ENCODE measurements at places on chromosomes 13 and 19.
A peak's percentile ranks its signal among the peaks of the same experiment; 100 is the strongest.

DNA sequence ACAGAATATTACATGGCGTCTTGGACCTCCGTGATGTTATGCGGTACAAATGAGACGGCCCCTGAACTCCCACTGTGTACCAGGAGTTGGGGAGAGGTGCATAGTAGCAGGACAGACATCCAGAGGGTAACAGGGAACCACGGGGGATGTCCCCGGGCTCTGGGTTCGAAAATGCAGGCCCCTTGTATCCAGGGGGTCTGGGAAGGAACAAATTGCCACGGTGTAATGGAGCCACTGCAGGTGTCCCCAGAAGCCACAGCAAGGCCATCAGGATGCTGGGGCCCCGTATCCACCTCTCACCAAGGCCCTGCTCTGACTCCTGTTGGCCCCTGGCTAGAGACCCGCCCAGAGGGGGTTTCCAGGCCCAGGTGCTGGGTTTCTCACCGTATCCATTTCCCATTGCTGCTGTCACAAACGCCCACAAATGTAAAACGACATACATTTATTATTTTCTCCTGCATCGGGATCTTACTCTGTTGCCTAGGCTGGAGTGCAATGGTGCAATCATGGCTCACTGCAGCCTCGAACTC, 77.8 kb downstream of the INSR start:
- DNase-seq, result no peak

DNA sequence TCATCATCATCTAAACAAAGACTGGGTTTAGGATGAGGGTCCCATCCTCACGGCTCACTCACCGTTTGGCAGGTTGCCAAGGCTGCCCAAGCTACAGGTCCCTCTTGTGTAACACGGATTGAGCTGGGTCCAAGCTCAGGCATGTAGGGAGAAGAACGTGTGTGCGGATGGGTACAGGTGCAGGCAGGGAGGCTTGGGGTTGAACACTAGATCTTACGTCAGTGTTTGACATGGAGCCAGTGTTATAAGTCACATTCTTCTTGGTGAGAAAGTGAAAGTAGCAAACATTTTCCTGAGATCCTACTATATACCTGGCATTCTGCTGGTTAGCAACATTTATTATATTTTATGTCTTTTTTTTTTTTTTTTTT, 136.8 kb upstream of the RNF113B start:
- DNase-seq, result no peak

- DNase-seq, result no peak
Observed at GRCh38 chr13:22061371-22061805, 390.5 kb downstream of the FGF9 start.

- DNase-seq, result no peak
Observed at GRCh38 chr13:25111585-25111956, 15.6 kb downstream of the PABPC3 start.

DNA sequence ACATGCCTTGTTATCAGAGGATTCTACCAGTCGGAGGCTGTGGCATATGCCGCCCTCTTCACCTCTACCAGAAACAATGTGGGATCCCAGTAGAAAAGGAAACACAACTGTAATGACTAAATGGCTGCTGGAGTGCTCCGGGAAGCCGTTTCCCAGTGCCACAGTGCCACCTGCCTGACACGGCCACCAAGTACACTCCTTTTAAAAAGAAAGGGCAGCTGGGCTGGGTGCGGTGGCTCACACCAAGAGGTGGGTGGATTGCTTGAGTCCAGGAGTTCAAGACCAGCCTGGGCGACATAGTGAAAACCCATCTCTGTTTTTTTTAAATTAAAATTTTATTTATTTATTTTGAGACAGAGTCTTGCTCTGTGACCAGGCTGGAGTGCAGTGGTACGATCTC, 67.3 kb downstream of the TRPM4 start:
- peak; percentile 80 for DNase-seq

DNA sequence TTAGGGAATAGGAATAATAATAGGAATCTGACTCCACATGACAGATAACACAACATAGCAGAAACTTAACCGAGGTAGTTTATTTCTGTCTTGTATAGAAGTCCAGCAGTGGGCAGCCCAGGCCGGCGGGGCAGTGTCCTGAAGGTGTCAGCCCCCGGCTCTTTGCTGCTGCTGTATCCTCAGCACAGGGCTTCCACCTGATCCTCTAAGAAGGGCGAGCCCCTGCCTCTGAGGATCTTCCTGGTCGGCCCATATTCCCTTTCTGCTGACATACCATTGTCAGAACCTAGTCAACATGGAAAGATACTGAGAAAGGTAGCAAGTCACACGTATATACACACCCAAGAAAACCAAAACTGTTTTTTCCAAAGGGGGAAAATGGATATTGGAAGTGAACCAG, 56.2 kb upstream of the GPR183 start:
- DNase-seq, result no peak

- DNase-seq, result no peak
Observed at GRCh38 chr13:99371956-99372355, 64.8 kb upstream of the GPR183 start.

DNA sequence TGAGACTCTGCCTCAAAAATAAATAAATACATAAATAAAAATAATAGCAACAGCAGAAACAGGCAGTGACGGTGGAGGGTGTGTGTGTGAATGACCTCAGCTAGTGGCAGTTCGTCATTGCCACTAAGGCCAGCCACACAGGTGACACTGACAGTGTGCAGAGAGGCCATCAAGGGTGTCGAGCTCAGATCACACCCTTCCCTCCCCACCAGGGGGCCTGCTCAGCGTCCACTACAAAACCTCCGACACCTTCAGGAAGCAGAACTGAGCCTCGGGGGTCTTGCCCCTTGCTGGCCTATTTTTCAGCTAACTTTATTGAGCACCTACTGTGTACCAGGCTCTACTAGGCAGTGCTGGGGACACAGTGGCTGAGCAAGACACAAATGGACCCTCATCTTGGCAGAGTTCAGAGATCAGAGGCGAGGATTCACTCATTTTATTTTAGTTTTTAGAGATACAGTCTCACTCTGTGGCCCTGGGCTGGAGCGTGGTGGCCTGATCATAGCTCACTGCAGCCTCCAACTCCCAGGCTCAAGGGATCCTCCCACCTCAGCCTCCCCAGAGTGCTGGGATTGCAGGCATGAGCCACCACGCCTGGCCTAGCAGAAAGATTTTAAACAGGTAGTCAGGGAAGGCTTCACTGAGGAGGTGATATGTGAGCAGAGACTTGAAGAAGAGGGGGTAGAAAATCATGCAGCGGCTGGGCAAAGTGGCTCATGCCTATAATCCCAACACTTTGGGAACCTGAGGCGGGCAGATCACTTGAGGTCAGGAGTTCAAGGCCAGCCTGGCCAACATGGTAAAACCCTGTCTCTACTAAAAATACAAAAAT, 30.3 kb upstream of the SEMA6B start:
- peak; percentile 65 for DNase-seq

- DNase-seq, result no peak
Observed at GRCh38 chr13:77508959-77509620, 26.4 kb upstream of the SCEL start.

DNA sequence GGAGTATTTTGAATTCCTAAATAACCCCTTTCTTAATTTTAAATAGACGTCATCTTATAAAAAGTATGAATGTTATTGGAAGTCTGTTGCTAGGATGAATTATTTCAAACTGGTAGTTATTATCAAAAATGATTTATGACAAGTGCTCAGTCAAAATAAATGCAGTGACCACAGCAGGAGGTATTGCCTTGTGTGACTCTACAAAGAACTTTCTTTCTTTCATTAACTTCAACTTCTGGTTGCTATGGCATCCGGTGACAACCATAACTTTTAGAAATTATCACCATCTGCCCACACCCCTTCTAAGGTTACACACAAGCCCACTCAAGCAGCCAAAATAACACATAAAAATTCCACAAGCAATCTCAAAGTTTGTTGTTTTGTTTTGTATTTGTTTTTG, 189.9 kb downstream of the DACH1 start:
- no peak for DNase-seq

DNA sequence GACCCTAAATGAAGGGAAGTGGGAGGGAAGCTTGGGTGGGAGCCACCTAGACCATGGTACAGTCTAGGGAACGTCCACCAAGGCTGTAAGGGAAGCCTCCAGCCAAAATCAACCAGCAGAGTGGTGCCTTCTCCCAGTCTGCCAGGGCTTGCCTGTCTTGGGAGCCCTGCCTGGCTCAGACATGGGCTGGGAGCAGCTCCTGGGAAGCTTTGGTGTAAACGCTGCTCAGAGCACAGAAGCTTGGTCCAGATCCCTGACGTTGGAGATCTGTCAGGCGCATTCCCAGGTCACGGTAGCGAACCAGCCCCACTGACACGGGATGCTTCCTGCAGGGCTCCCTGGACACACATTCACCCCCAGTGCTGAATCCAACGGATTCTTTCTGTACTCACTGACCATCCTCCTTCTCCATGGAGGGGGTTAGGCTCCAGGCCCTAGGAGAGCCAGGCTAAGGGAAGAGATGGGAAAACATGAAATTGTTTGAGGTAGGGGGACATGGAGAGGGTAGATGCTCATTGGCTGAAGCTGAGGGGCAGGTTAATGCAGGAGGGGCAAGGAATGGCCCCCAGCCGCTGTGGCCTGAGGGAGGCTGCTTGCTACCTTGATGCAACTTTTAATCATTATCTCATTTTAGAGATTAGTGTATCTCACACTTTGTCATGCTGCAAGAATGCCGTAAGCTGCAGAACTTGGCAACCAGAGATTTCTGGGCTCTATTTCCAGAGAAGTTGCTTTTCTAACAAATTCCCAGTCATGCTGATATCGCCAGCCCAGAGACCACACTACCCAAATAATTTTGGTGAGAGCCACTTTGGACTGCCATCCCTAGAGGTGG, 195.8 kb downstream of the UQCRFS1 start:
- DNase-seq, result no peak

GRCh38 chr19:44706506-44707236, 7.7 kb downstream of the CEACAM16 start:
- no peak for DNase-seq

- no peak for DNase-seq
Observed at GRCh38 chr19:45141203-45141900, 19.4 kb downstream of the NKPD1 start.

- DNase-seq, result no peak
Observed at GRCh38 chr13:32530841-32531253, 7.7 kb downstream of the N4BP2L2 start.

DNA sequence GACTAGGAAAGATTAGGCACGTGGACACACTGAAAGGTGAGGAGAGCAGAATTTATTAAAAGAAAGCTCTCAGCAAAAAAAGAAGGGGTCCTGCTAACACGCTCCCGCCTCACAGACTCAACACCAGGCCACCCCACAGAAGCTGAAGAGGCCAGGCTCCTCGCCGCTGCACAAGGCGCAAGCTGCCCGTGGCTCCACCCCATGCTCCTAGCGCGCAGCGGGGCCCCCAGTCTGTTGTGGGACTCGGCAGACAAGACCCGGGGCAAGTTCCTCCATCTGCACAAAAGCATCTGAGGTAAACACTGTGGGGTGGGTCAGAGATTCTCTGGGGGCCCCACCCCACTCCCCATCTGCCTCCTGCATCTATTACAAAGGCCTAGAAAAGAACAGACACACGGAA, 1462.4 kb downstream of the EFNB2 start:
- DNase-seq, result no peak

DNA sequence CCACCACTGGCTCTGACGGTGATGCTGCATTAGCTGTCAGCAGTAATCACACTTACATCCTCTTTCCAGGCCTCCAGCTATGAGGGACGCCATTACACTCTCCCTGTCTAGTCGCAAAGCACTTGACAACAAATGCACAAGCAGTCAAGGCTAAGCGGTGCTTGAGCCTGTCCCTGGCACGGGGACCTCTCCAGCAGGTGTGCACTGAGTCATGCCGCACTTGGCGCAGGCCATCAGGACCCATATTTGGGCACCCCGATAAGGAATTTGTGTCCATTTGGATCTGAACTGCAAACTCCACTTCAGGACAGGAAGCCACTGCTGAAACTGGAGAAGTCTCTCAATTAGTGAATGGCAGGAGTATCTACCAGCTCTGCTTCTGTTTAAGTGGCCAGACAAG, 301.9 kb upstream of the OBI1 start:
- no peak for DNase-seq

DNA sequence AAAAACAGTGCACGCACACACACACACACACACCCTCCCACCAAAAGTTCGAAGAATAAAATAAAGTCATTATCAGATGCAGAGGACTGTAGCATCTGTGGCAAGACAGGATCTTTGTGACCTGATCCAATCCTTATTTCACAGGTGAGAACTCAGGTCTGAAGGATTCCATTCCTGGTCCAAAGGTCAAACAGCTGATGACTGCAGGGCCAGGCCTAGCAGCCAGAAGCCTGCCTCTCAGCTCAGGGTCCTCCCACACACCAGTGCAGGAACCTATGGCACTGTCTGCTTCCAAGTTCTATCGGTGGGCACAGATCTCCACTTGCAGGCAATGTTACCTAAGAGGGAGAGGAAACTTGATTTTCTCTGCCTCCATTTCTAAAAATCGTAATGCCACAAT, 57.5 kb downstream of the SERP2 start:
- DNase-seq, result no peak

GRCh38 chr13:99442273-99442895, 58.9 kb upstream of the TM9SF2 start:
- DNase-seq, result peak; percentile 70

GRCh38 chr13:35499676-35500075, 23.2 kb upstream of the MAB21L1 start:
- peak; percentile 54 for DNase-seq

DNA sequence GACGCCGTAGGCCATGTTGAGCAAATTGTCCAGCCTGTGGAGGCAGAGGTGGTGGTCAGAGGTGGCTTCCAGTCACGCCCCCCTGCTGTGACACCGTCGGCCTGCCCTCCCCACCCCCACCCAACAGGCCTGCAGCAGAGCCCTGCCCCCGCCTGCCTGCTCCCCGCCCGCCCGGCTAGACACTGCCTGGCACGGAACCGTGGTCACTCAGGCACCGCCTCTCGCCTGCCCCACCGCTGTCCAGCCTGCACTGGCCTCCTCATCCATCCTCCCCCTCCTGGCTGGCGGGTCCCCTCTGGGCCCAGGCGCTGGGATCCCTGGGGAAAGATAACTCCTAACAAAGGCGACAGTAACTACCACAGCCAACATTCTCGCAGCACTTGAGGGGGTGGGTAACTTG, 21.7 kb downstream of the PRKCSH start:
- DNase-seq, result no peak

DNA sequence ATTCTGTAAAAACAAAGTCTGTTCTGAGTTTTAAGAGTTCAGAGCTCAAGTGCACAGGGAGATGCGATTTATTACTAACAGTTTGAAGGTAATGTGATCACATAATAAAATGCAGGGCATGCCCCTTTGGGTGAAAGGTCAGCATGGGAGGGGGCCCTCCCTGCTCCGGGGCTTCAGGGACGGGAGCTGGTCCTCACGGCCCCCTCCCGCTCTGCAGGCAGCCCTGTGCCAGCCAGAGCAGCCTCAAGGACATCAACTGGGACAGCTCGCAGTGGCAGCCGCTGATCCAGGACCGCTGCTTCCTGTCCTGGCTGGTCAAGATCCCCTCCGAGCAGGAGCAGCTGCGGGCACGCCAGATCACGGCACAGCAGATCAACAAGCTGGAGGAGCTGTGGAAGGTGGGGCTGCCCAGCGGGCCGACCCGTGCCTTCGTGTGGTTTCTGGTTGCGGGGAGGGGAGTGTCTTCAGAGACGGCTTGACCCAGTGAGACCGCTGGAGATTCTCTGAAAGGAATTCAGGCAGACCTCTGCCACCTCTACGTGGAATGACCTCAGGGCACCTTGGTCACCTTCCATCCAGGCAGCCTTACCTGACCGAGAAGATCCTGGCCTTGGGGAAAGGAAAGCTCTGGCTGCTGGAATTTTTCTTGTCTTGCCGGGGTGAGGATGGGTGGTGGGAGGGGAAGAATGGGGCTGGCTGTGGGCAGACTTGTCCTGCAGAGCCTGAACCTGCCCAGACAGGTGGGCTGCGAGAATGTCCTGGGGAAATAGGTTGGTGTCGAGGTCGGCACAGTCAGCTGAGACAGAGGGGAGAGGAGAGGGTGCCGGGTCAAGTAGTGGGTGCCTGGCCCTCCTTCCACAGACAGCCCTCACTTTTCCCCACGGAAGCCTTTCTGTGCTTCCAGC, 19.0 kb downstream of the UPF1 start:
- DNase-seq, result no peak
